Esophagus squamous epithelium (tissue), 5 donors: ENCODE measurements at places on chromosomes 2 and 18. TPM values are rescaled to one million over a fixed set of nuclear protein-coding genes. Genes with fewer than 3 reads are reported as not detected.

DNA sequence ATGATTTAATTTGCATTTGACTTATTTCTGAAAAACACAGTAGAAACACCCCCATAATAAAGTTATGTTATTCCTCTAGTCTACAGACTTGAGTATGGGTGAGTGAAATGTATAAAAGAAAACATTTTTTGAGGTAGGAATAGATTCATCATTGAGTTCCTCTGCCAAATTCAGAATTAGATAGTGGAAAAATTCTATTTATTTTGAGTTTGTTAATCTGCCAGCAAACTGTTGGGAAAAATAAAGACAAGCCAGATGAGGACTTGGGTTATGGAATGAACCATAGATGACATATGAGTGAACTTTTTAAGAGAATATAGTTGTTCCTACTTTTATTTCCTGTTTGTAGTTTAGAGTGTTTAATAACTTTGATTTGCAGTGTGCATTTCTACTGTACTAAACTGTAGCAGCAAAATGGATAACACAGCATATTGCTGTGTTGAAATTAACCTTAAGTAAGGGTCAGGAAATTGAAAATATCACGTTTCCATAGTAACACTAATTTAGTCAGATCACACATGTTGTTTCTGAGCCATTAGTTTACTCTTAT, 35.6 kb upstream of the PNPT1 start:
- no peaks in the 10 kb centered on the region for H3K4me1 ChIP-seq
- DNase-seq, result no peak
- no peak overlapping the region for H3K4me3 ChIP-seq

Gene RGPD3
- total RNA-seq, result 0.26 TPM

Gene ALMS1
- 21.4 TPM for total RNA-seq

- H3K4me3 ChIP-seq, result no peak overlapping the region
- H3K27me3 ChIP-seq, result no peaks in the 10 kb centered on the region
- no peak for DNase-seq
- no peaks in the 10 kb centered on the region for H3K4me1 ChIP-seq
Measured at GRCh38 chr2:140502951-140503630, 1627.7 kb downstream of the LRP1B start.

DNA sequence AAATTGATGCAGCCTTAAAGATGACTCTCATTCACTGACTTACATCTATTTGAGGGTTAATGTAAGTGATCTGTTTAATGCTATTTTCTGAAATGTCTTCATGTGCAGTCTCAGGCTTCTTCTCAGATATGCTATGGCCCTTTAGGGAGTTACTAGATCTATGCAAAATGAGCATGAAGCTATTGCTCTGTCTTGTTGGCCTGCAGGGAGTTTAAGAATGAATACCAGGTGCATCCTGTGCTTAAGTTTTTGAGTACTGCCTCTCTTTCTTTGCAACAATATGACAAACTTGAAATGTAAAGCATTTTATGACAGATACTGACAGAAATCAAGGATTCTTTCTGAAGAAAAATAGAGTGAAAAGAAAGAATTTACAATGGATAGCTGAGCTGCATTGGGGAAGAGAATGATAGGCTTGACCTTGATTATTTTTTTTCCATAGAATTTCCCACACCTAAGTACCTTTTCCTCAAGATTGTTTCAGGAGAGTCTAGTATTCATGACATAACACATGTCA, 1058.3 kb upstream of the TMEFF2 start:
- H3K4me1 ChIP-seq, result no peaks in the 10 kb centered on the region
- no peaks in the 10 kb centered on the region for H3K36me3 ChIP-seq
- no peak overlapping the region for H3K27ac ChIP-seq
- H3K4me3 ChIP-seq, result no peak overlapping the region

Gene ERMN
- total RNA-seq, result not detected
